ENCODE measurements at places on chromosomes 1 and 21.
A peak's percentile ranks its signal among the peaks of the same experiment; 100 is the strongest.

DNA sequence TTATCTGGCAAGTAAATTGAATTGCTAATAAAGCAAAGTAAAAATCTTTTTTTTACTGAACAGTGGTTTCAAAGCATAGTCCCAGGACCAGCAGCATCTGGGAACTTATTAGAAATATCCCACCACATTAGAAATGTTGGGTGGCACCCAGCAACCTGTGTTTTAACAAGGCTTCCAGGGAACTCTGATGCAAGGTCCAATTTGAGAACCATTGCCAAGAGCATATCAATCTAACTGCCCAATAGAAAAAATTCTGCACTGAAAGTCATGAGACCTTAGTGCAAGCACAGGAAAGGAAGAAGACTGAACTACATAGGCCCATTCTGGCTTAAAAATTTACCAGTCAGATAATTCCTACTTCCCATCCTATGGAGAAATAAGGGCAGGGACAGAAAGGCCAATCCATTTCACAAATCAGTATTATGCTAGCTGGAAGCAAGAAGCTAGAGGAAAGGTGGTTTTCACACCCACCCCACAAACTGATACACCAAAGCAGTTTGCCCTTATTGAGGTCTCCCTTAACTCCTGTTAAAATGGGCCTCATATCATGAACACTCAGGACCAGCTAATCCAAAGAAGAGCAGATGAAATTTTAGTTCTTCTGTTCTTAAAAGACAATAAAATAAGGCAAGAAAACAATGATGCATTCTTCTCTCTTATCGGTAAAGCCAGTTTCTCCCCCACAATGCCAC lies 17.5 kb upstream of the C1orf105 start:
- DNase-seq, result no peak

- no peak for DNase-seq
Observed at GRCh38 chr1:101313356-101313755, 76.5 kb downstream of the S1PR1 start.

GRCh38 chr1:7549277-7550161 lies 221.6 kb upstream of the VAMP3 start:
- DNase-seq, result peak; percentile 82

- no peak for DNase-seq
Observed at GRCh38 chr1:85149805-85150204, 51.0 kb downstream of the SYDE2 start.

DNA sequence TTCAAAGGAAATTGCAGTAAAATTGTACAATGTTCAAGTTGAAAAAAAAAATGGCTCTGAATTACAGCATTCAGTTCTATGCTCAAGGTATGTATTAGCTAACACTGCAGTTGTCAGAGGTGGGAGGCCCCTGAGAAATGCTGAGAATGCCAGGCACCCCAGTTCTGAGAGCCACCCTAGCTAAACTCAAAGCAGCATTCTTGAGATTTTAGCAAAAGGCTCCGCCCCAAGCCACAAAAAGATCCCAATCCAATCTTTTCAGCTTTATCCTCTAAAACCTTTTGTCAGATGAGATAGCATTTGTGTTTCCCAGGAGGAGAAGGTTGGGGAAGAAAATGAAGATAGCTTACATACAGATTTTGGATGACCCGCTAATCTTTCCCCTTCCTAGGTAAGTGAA lies 68.8 kb downstream of the SMYD2 start:
- no peak for DNase-seq

- peak; percentile 95 for DNase-seq
Observed at GRCh38 chr1:211613108-211613947, 34.4 kb upstream of the SLC30A1 start.

- peak; percentile 67 for DNase-seq
Observed at GRCh38 chr1:29736582-29737188, 500.4 kb downstream of the PTPRU start.
